ENCODE measurements at places on chromosomes 6 and 20.
A peak's percentile ranks its signal among the peaks of the same experiment; 100 is the strongest.

DNA sequence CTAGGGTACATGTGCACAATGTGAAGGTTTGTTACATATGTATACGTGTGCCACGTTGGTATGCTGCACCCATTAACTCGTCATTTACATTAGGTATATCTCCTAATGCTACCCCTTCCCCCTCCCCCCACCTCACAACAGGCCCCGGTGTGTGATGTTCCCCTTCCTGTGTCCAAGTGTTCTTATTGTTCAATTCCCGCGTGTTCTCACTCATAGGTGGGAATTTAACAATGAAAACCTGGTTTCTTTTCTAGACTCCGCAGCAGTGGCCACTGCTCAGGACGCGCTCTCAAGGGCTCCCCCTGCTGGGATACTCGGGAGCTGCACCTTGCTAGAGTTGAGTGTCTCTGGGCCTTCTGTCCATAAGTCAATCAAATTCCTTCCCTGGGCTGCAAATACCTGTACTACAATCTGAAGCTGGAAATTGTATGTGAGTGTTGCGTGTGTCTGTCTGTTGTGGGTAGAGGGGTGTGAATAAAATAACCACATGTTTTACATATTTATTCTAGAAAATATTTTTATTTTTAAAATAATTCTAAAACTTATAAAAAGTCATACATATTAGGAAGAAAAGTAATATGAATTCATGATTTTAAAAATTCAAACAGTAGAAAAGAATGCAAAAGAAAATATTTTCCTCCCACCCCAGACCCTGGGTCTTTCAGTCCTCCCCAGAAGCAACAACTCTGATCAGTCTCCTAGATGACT lies 8.2 kb upstream of the CEP250 start:
- DNase-seq = peak; percentile 96

DNA sequence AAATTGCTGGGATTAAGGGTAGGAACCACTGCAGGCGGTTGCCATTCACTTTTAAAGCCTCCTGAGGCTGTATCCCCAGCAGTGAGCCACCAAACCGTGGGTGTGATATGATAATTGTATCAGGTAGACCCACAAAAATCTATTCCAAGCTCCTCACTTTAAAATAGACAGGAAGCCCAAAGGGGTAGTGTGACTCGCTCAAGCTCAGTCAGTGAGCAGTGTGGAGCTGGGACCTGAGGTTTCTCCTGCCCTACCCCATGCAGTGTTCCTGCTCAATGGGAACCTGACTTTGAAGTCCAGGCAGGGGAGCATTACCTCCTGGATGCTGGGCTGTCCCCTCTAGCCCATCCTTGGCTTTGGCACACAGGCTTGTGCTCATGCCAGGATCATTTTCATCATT lies 14.9 kb upstream of the MAPRE1 start:
- no peak for DNase-seq

- DNase-seq = no peak
These were observed 17.6 kb upstream of the CDKN1A start for GRCh38 chr6:36660771-36661471.

- no peak for DNase-seq
These were observed 103.4 kb downstream of the MAP3K4 start for GRCh38 chr6:161094955-161095354.

DNA sequence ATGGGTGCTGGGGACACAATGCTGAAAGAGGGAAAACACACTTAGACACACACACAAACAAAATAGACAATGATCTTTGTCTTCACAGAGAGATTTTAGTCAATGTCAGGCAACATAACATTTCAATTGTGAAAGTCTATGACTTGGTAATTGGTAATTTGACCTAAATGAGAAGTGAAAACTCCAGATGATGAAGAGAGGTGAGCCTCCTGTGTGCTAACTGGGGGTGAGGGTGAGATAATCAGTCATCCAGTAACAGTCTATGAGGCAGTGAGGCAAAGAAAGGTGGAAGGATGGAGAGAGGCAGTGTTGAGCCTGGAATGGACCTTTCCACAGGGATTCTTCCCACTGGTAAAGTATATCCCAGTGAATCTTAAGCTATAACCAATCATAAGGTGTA lies 744.2 kb downstream of the MAFB start:
- no peak for DNase-seq

GRCh38 chr6:134060491-134061106 lies 8.2 kb upstream of the SLC2A12 start:
- no peak for DNase-seq

- peak; percentile 52 for DNase-seq
These were observed 822 bp downstream of the ELOVL4 start for GRCh38 chr6:79946272-79947190.

DNA sequence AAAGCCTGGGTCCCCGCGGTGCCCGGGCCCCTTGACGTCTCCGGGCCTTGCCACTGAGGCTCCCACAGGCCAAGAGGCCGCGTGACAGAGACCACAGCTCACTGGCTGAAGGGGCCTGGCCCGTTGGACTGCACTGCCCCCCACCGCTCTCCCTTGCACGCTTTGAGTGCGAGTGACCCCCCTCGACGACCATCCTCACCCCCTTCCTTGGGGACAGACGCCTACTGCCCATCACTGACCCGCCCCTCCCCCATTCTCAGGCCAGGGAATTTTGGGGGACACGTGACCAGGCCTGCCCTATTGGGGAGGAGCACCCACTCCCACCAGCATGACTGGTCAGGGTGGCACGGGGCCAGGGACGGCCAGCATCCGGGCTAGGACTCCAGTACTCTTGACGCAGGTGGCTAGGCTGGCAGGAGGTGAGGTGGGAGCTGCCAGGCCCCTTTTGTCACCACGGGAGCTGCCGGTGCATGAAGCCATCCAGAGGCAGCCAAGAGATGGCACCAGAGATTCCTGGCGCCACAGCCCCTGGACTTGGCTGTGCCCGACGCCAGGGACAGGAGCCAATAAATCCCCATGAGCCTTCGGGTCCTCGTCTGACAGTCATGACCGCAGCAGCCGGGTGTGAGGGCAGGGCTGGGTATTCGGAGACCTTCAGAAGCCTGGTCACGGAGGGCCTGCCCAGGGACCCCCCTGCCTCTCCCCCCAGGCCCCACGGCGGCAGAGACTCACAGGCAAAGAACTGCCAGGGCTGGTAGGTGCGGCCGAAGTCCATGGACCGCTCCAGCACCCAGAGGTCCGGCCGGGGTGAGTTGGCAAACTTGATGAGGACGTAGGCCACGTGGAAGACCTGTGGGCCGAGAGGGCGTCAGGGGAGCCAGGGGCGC lies 14.5 kb downstream of the LAMA5 start:
- no peak for DNase-seq

GRCh38 chr6:53426667-53427270 lies 78.0 kb upstream of the ELOVL5 start:
- DNase-seq = no peak

- DNase-seq = no peak
These were observed 2.5 kb downstream of the SLC17A1 start for GRCh38 chr6:25829375-25829774.

DNA sequence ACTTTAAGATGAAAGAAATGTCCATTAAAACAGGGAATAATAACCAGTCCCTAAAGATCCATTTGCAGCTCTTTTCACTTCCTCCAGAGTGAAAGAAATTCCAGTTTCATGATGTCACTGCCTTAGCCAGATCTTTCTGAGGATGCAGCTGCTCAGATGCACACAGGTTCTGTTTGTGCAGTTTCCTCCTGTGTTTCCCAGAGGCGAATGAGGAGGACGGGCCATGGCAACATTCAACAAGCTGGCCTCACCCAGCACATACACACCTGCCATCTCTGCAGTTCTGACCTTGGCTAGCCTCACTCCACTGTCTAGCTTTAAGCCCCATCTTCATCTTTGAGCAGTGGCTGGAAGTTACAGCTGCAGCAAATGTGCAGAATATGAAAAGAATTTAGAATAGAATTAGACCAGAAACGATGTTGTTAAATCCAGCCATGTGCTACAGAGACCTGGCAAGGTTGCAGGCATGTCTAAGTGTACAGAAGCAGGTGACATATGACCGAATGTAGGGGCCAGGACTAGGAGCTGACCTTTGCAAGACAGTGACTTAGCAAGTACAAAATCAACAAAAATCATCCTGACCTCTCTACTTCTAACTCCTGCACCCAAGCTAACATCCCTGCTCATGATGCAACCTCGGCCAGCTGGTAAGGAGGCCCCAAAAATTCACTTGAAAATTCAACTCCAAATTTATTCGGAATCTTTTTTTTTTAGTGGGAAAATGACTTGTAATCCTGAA lies 35.0 kb downstream of the FAM50B start:
- DNase-seq = no peak

- DNase-seq = no peak
These were observed 1.0 kb downstream of the MRPS26 start for GRCh38 chr20:3046677-3047462.

- DNase-seq = no peak
These were observed 29.9 kb upstream of the PREP start for GRCh38 chr6:105432797-105433196.

- DNase-seq = no peak
These were observed 94.5 kb downstream of the PREX1 start for GRCh38 chr20:48733296-48733790.

- peak; percentile 84 for DNase-seq
These were observed 88.6 kb upstream of the TGM3 start for GRCh38 chr20:2206957-2207769.

DNA sequence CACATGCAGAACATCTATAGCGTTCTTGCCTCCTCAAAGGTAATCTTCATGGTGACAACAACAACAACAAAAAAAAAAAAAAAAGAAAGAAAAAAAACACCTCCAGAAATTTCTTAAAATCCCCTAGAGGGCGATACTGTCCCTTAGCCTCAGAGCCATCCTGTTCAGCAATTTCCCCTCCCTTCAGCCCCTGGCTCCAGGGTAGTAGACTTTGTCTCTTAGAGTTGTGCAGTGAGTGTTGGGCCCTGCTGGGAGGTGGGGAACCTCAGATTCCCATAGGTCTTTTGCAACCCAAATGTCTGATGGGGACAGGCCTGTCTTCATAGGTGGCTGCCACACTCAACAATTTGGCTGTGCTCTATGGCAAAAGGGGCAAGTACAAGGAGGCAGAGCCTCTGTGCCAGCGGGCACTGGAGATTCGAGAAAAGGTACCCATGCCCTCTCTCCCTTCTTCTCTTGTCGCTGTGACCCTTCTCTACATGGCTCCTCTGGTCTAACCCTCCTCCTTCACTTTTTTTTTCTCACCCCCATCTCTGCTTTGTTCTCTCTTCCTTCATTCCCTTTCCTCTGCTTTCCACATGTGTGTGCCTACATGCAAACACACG lies 6.0 kb upstream of the PTK7 start:
- no peak for DNase-seq

DNA sequence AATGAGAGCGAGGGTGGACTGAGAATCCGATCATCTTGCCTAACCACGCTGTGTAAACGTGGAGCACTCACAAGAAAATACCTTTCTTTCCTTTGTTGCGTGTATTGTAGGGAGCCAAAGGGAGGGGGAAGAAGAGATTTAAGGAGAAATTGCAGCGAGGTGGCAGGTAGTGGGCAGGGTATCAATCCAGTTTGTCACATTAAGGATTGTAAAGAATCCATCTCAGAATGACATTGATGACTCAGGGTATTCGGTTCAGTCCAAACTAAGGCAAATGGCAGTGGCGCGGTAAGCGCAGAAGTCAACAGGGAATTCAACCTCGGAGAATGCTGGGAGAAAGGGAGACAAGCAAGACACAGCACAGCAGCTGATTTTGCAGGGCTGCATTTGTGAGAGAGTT lies 146.2 kb downstream of the ID4 start:
- no peak for DNase-seq

DNA sequence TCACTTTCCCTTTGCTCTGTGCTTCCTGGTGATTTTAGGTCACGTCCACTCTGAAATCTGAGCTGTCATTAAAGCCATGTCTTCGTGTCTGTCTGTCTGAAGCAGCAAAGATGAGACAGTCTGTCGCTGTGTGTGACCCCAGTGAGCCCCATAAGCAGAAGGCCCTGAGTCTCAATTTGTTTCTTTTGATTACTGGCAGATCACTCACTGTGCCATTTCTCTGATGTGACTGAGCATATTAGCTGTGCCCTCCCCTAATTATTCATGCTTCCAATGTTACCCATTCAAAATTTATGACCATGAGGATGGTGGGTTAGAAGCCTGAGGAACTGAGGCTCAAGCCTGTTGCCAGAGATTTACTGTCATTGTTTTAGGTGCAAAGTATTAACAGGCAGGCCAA lies 117.6 kb downstream of the PLCB1 start:
- DNase-seq = no peak

GRCh38 chr20:46182276-46183200 lies 64.4 kb downstream of the CD40 start:
- DNase-seq = no peak

All from activated T-cell treated with anti-CD3 and anti-CD28 coated beads, Interleukin-2, amount 50 U/mL, for 24 hours (primary cell).